Astrocyte (in vitro differentiated cells and primary cell): ENCODE measurements at places on chromosomes 7 and 10. TPM values are rescaled to one million over a fixed set of nuclear protein-coding genes. Genes with fewer than 3 reads are reported as not detected.

Gene ZNF365
- total RNA-seq, result 8.9 and 11.0 TPM in 2 replicates

Gene STEAP1B
- total RNA-seq, result 1.1 and 1.3 TPM in 2 replicates

Gene STEAP4
- not detected in 2 replicates for total RNA-seq

DNA sequence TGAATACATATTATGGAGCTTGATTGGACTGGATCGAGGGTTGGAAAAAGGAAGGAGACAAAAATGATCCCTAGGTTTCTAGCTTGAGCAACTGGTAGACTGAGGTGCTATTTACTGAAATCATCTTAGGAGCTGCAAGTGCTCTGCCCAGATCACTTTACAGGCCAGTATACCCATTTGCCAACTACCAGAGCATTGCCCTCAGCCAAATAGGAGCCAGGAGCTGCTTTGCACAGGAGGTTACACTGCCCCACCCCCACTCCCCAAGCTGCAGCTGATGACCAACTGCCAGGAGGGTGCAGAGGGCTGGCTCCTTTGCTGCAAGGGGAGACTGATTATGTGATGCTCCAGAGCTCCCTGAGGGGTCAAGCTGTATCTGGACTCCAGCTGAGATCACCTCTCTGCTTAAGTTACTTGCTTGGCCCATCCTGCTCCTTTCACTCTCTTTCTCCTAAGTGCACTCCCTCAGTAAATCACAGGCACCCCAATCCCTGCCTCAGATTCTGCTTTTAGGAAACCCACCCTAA lies 275.4 kb downstream of the ZEB1 start:
- no peak for DNase-seq

Gene HOXA2
- total RNA-seq, result not detected in 2 replicates

DNA sequence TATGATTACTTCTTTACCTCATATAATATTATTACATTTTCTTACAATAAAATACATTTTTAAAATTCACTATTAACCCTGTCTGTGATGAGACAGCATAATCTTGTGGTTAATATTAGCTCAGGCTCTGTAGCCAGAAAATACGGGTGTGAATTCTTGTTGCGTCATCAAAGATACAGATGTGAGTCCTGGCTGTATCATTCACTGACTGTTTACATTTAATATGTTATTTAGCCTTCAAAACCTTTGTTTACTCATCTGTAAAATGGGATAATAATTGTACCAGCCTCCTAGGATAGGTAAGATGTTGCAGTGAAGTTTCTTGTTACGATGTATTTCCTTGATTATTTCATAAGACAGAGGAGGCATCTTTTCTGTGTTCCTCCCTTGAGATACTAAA lies 184.7 kb upstream of the PRPS1L1 start:
- DNase-seq, result no peak

Gene PON3
- total RNA-seq, result not detected in 2 replicates

DNA sequence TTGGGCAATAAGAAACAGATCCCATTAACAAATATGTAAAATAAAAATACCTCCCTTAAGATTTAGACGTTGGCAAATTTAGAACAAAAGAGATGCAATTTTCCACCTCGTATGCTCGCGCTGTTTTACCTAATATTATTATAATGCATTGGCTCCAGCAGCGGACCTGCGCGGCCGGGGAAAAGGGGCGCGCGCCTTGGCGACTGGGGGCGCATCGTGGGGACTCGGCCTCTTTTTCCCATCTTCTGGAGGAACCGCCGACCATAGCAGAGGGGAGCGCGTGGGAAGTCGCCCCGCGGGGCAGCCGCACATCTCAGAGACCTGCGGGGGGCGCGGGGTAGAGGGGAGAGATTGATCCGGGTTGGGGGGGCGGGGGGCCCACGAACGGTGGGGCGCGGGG lies 139.4 kb upstream of the MKI67 start:
- DNase-seq, result no peak

- no peak for DNase-seq
Observed at GRCh38 chr10:48429309-48429708, 122.8 kb downstream of the MAPK8 start.

DNA sequence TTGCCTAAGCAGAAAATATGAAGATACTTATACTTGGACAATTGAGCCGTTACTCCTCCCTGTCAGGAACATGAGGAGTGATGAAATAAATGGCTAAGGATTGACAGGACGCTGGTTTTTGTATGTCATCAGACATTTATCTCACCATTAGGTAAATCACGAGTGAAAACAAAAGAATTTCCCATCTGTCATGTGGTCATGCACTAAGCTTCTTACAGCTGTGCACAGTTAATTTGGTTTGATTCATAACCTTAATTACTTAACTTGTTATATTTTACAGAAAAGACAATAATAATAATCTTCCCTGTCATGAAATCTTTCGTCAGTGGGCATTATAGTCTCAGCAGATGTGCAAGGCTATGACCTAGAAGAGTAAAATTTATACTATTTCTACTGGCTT lies 266.5 kb downstream of the HGF start:
- no peak for DNase-seq

GRCh38 chr7:22662036-22662435 lies 65.0 kb upstream of the IL6 start:
- DNase-seq, result no peak

DNA sequence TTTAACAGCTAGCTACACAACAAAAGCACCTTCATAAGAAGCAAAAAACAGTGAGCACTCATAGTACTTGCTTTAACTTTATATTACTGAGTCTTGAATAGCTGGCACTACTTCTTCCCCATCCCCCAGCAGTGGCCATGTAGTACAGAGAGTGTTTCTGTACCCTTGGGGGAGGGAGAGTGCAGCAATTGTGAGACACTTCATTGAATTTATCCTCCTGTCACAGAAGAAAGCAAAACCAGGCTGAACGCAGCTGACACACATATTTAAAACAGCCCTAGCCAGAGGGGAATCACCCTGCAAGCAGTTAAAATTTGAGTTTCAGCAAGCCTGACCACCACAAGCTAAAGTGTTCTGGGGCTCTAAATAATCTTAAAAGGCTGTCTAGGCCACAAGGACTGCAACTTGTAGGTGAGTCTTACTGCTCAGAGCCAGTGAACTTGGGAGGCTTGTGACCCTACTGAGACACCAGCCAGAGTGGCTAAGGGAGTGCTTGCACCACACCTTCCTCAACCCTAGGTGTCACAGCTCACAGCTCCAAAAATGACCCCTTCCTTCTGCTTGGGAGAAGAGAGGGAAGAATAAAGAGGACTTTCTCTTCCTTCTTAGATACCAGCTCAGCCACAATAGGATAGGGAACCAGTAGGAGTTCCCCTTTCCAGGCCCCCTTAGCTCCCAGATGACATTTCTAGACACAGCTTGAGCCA lies 97.7 kb upstream of the MEOX2 start:
- DNase-seq, result no peak

DNA sequence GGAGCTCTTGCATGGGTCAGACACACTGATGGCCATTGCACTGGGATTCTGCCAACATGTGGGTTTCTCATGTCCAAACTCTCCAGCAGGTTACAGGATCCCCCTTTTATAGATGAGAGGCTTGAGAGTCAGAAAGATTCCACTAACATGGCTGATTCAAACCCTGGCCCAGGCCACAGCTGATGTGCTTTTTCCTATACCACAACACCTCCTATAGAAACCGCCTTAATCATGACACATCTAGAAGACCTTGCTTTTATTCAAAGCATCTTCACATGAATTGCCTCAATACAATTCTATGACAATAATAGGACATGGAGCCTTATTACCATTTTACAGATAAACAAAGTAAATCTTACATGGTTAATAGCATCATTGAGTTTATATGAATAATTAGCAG lies 188.6 kb downstream of the DPY19L1 start:
- DNase-seq, result no peak
